ENCODE measurements at places on chromosomes 12 and 14.
A peak's percentile ranks its signal among the peaks of the same experiment; 100 is the strongest.

- DNase-seq = peak; percentile 27
These were observed 79.9 kb downstream of the NEDD1 start for GRCh38 chr12:96986883-96987523.

- peak; percentile 6 for DNase-seq
These were observed 37.0 kb upstream of the TMEM263 start for GRCh38 chr12:106918746-106919145.

- DNase-seq = no peak
These were observed 26.2 kb upstream of the PLEKHG6 start for GRCh38 chr12:6284273-6284672.

DNA sequence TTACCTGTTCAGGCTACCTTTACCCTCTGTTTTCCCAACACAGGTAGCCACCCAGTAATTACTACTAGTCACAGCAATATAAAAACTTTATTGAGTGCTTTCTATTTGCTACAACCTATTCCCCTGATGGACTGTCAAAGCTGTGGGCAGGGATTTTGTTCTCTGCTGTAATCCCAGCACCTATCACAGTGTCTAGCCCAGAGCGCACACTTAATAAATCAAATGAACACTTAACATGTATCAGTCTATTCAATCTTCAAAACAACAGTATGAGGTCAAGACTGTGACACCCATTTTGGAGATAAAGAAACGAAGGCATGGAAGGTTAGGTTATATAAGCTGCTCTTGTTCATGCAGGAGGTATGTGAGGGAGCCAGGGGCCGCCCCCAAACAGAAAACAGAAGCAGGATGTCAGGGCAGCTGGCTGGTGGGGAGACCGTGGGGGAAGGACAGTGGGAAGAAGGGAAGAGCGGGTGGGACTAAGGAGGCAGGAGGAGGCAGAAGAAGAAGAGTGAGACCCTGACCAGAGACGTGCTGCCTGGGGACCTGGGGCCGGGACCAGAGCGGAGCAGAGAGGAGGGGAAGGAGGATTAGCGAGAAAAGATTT lies 1.7 kb downstream of the TNFRSF1A start:
- no peak for DNase-seq

DNA sequence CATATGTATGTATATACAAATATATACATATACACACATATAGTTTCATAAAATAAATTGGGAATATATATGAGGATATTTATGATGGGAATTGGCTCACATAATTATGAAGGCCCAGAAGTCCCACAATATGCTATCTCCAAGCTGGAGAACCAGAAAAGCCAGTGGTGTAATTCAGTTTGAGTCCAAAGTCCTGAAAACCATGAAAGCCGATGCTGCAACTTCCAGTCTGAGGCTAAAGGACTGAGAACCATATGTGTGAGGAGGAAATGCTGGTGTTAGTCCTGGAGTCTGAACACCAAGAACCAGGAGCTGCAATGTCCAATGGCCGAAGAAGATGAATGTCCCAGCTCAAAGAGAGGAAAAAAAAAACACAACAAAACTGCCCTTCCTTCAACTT lies 65.5 kb upstream of the PRKD1 start:
- no peak for DNase-seq

DNA sequence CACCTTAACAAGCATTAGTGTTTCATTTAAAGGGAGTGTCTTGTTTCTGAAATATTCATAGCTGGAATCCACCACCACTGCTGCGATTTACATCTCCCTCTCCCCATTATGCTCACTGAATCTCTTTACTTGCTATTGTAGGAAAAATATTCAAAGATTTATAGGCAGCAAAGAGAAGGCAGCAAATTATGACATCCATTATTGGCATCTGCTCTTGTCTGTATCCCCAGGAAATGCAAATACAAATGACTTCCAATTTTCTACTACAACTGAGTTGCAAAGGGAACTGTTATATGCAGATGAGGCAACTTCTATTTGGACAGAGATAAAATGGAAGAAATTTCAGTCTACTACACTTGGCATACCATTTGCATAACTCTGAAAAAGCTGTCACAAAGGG lies 88.4 kb upstream of the PRKD1 start:
- DNase-seq = no peak

- DNase-seq = no peak
These were observed 154.1 kb upstream of the PELI2 start for GRCh38 chr14:55964091-55964490.

Data from HCT116 (cell line).